ENCODE measurements at places on chromosomes 16 and 17. TPM values are rescaled to one million over a fixed set of nuclear protein-coding genes. Genes with fewer than 3 reads are reported as not detected.

Gene SPIRE2
- 25.2 TPM for total RNA-seq

Gene TPSD1
- not detected for total RNA-seq

Gene ZG16B
- total RNA-seq = 16.1 TPM

GRCh38 chr17:17959520-17960361 lies 12.5 kb downstream of the TOM1L2 start:
- DNase-seq = no peak

DNA sequence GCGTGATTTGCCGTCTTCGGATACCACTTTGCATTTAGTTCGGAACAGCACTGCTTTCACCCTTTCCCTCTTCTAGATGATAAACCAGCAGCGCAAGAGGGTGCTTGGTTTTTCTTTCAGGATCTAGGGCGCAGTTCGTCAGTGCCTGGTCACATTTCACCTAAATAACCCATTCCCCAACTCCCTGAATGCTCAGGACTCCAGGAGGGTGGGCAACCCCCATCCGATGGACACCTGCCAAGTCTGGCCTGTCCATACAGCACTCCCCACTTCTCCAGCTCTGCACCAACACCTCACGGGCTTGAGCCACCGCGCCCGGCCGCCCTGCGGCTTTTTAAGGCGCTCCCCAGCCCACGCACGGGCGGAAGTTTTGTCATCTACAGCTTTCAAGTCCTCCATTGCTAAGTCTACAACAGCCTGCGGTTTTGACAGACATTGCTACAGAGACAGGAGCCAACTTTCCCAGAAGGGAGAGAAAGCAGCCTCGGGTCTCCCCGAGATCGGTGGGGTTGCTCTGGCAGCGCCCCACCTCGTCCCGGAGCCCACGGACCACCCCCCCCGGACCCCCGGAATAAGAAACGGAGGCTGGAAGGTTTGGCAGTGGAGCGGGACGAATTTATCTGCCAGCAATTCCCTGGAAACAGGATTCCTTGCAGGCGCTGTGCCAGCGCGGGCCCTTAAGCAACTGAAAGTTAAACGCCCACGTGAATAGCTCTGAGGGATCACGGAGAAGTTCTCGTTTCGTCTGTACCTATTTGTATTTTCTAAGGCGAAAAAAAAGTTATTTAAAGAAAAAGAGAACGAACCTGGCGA lies 38.6 kb upstream of the SLFN13 start:
- no peak for DNase-seq

GRCh38 chr16:67185651-67186134 lies 1.9 kb upstream of the MATCAP1 start:
- no peak for DNase-seq

DNA sequence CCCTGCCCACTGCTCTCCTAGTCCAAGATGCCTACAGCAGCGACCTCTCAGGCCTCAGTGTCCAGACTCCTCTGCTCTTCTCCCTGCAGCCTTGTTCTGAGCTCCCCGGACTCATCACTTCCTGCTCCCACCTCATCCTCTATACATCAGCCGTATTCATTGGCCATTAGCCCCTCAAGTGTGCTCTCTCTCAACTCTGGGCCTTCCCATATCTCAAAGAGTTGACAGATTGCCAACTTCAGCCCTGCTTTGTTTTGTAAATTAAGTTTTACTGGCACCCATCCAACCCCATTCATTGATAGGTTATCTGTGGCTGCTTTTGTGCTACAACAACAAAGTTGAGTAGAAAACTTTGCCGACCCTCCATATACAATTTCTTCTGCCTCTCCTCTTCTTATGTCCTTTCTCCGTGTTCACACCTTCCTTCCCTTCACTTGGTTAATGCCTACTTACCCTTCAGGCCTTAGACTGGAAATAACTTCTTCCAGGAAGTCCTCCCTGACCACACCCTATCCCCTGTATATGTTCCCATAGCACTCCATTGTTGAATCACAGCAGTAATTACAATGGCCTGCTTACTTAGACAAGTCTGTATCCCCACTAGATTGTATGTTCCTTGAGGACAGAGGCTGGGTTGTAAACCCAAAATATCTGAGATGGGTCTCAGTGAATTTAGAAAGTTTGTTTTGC lies 63.4 kb upstream of the TANC2 start:
- no peak for DNase-seq

GRCh38 chr16:60727851-60728250 lies 1308.4 kb downstream of the CDH8 start:
- DNase-seq = no peak

DNA sequence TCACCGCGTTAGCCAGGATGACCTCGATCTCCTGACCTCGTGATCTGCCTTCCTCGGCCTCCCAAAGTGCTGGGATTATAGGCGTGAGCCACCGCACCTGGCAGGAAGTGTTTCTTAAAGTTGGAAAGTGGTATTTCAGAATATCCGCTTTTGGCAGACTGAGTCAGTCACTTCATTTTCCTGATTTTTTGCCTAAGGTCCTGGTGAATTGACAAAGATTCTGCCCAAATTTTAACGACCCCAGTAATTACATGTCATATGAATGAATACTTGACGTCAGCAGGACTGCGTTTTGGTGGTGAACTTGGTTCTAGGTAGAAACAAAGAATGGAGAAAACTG lies 4.5 kb upstream of the BRCA1 start:
- no peak for DNase-seq

DNA sequence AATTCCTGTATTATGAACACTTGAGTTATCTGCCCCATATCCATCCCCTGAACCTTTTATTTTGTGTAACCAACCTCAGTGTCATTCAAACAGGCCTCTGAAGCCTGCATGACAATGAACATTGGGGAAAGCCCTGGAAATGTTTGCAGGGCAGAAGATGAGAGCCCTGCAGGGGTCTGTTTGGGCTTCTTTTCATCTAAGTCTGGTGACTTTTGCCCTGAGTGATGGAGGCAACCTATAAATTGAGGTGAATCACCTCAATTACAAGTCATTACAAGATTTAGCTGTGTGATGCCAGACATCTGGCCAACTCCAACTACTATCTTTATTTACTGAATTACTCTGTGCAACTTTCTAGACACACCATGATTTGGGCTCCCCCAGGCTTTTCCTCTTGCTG lies 189.2 kb downstream of the MAF start:
- no peak for DNase-seq

- DNase-seq = no peak
Observed at GRCh38 chr16:89071686-89072547, 21.7 kb upstream of the ACSF3 start.

Data from HT-29 (cell line).